Lung (tissue), 17 donors: ENCODE measurements at places on chromosomes 2 and 18. TPM values are rescaled to one million over a fixed set of nuclear protein-coding genes. Genes with fewer than 3 reads are reported as not detected.

- no peak for DNase-seq
Observed at GRCh38 chr18:2606335-2606734, 35.0 kb downstream of the NDC80 start.

DNA sequence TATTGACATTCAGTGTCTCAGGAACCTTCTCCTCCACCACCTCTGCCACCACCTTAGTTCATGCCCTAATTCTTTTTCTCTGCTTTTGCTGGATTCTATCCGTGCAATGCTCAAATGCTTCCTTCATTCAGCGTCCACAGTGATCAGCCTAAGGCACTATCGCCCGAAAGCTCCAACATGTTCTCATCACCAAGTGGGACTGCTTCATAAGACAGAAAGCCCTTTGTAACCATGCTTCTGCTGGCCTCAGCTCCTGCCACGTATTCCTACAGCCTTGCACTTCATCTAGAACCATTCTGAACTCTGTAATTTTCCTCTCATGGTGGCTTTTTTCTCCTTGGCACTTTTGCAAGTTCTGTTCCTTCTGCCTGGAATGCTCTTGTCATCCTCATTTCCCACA lies 222.9 kb downstream of the HNMT start:
- DNase-seq = no peak

GRCh38 chr2:62477573-62477972 lies 28.4 kb downstream of the TMEM17 start:
- no peak for DNase-seq

- no peak for DNase-seq
Observed at GRCh38 chr2:77161009-77161408, 361.2 kb downstream of the LRRTM4 start.

GRCh38 chr2:19525313-19525712 lies 166.9 kb upstream of the OSR1 start:
- no peak for DNase-seq

ASXL3 gene
- 0.11 TPM for polyA plus RNA-seq
